ENCODE measurements at places on chromosomes 4 and X.

- DNase-seq: no peak
Observed at GRCh38 chr4:154577324-154577723, 13.2 kb downstream of the FGA start.

- DNase-seq: no peak
Observed at GRCh38 chr4:142443469-142443868, 402.6 kb downstream of the INPP4B start.

DNA sequence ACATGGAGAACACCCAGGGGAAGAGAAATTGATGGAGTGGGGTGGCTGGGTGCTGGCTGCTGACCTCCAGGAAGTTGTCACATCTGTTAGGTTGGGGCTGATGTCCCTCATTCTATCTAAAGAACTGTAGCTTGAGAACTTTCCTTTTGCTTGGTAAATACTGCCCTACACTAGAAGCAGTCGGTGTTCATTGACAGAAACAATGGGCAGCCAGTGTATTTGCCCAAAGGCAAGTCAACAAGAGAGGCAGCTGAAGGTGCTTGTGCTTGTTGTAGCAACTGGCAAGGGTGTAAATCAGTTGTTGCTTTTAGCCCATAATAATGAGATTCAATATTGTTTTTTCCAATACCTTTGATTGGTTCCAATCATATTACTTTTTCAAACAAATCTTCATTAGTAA is 956 bp downstream of the TMEM154 start:
- DNase-seq: no peak

DNA sequence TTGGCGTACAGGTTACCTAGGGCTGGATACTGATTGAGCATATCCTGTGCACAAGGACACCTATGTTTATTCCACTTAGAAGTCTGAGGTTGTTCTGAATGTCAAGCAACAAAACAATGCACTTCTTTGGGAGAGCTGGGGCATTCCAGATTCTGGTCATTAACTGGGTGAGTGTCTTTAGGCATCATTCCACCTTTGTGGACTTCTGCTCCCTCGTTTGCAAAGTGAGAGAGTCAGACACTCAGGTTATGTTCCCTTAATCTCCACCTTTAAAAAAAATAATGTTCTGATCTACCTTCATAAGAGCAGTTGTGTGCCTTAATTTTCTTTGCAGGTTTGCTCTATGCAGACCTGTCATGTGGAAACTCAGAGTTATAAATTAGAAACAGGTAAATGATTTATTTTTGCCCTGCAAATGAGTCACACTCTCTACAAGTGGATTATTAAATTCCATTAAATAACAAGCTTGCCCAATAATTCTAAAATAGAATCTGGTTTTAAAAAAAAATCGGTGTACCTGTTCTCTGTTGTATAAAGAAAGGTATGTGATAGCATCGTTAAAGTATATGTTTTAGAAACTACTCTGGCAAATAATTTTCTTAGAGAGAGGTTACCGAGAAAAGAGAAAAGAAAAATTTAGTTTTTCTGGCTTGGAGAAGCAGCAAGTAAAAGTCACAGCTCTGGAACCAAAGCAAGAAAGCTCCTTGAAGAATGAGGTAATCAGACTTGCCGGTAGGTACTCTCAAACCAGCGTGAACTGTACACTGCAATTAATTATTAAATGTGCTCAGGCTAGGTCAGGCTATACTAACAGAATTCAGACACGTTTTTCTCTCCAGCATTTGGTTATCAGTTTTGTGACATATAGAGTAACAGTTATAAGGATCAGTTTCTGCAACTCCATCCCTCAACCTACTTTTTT is 93.2 kb downstream of the SORBS2 start:
- no peak for DNase-seq

- DNase-seq: no peak
Observed at GRCh38 chr4:20096911-20097310, 154.8 kb upstream of the SLIT2 start.

DNA sequence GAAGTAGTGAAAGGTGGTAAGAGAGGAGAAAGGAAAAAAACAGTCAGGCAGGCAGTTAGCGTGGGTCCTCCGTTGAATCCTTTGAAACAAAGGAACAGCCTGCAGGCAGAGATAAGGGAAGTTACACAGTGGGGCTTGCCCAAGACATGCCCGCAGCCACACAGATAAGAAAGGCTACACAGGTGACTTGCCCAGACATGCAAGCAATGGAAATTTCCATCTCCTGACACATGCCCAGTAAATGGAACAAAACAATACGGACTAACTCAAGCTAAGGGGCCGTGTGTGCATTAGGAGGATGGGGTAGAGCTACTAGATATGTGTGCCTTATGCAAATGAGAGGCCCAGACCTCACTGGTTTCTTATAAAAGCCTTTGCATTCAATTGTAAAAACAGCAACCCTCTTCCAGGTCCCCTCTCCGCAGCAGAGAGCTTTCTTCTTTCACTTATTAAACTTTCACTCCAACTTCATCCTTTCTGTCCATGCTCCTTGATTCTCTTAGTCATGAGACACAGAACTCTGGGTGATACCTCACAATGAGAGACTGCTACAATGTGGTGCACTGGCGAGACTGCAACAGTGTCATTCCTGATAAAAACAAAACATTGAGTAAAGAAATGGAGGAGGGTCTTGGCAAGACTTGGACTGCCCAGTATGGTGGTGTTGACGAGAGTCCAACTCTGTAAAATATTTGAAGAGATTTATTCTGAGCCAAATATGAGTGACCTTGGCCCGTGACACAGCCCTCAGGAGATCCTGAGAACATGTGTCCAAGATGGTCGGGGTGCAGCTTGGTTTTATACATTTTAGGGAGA is 997.4 kb upstream of the PRKX start:
- DNase-seq: no peak

DNA sequence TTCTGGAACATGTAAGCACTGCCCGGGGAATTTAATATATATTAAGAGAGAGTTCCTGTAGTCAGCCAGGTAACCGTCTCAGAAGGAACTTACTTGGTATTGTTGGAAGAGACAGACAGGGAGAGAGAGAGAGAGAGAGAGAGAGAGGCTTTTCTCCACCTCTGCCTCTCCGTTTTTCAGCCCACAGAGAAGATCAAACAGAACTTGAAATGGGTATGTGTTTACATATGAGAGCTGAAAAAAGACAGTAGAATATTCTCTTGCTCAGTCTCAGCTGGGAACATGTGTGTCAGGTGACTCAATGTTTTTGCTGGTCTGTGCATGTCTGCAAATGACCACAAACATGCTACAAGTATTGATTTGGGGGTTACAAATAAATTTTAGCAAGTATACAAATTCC is 81.9 kb downstream of the MAGED1 start:
- DNase-seq: no peak

GRCh38 chrX:154471839-154472684 is 7.0 kb downstream of the LAGE3 start:
- DNase-seq: no peak

DNA sequence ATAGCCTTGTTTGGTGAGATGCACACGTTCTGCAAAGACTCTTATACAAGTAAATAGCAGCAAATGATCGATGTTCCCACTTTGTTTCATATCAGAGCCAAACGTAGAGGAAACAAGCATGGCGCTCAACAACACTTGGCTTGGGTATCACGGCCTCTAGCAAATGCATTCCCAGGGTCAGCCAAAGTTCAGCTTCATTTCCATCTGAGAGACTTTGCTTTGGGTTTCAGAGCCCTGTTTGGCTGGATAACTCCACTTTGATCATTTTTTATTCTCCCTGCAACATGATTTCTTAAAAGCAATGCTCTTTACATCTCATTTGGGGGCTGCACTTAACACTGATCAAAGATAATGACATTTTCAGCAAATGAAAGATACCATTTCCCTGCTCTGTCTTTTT is 199.2 kb upstream of the FAM9B start:
- no peak for DNase-seq

- DNase-seq: no peak
Observed at GRCh38 chr4:134740290-134740689, 538.7 kb upstream of the PABPC4L start.

DNA sequence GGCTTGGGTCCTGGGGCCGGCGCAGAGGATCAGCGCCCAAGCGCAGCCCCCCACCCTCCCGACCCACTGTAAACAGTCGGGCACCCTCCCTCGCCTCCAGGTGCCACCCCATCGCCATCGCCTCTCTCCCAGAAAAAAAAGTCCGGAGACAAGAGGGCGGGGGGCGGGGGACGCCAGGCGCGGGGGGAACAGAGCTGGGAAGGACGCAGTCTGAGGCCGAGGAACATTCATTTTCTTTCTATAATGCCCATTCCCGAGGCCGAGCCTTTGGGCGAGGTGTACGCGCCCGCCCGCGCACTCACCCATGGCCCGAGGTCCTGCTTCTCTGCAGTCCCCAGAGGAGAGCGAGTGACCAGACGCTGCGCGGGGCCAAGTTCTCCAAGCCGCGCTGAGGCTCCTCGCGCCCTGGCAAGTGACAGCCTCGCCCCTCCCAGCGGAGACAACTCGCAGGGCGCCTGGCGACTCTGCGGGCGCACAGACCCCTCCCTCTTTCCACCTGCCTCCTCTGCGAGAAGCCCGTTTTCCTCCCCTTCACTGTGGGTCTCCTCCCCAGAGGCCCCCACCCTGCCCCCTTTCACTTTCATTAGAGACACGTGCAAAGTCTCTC is 63.5 kb upstream of the WDR17 start:
- DNase-seq: no peak

DNA sequence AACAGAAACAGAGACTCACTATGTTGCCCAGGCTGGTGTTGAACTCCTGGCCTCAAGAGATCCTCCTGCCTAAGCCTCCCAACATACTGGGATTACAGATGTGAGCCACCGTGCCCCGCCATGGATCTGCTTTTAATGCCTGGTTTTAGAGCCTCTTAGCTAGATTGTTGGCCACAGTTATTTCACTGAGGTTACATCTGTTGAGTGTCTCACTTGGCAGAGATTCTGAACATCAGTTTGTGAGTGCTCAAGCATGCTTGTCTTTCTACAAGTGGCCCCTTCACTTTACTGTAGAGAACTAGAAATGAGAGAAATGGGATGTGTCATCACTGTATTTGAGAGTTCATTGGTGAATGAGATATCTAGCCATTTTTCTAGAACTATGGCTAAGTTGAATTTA is 218.5 kb downstream of the APBB2 start:
- DNase-seq: no peak

DNA sequence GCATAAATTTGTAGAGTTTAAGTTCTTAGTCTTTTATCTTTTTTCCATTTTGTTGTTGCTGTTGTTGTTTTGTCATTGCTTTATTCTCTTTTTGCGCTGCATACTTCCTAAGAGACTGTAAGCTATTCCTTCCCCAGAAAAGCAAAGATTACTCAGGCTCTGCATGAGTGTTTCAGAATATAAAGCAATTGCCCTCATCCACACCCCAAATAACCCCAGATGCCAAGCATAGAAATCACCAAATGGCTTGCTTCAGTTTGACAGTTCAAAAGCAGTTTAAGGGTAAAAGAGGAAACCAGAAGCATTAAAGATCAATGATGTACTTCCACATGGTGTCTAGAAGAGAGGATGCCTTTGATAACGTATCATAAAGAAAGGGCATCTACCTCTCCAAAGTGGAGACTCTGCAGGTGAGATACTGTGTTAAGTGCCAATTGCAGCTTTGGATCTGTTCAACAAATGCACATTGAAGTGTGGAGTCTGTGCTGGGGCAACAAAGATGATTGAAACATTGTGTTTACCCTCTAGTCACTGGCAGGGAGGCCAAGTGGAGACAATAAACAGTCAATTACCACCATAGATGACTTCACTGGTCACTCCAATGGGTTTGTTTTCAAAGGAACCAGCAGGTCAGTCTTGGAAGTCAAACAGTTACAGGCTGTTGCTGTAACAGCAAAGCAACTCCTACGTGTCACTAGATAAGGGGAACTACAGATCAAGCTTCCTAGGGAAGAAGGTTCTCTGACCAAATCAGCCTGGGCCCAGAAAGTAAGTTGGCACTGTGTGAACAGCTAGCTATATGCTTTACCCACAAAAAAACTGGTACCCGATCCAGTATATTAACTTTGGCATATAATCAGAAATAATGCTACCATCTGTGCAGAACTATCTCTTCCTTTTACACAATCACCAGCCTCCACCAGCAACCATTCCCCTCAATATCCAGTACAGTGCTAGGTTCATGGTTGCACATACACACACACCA is 40.6 kb upstream of the IL21 start:
- DNase-seq: no peak

DNA sequence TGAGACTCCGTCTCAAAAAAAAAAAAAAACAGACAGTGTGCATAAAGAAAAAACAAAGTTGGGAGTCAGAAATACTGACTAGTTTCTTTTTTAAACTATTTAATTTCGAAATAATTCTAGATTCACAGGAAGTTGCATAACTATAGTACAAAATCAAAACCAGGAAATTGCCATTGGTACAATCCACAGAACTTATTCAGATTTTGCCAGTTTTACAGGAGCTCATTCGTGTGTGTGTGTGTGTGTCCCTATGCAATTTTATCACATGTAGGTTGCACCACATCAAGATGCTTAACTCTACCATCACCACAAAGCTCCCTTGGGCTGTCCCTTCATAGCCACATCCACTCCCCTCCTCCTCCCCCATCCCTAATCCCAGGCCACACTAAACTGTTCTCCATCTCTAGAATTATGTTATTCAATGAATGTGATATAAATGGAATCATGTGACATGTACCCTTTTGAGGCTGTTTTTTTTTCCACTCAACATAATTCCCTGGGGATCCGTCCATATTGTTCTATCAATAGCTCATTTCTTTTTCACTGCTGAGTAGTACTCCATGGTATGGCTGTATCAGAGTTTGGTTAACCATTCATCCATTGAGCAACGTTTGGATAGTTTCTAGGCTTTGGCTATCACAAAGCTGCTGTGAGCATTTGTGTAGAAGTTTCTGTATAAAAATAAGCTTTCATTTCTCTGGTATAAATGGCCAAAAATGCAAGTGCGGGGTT is 16.3 kb upstream of the DDX3X start:
- DNase-seq: no peak

DNA sequence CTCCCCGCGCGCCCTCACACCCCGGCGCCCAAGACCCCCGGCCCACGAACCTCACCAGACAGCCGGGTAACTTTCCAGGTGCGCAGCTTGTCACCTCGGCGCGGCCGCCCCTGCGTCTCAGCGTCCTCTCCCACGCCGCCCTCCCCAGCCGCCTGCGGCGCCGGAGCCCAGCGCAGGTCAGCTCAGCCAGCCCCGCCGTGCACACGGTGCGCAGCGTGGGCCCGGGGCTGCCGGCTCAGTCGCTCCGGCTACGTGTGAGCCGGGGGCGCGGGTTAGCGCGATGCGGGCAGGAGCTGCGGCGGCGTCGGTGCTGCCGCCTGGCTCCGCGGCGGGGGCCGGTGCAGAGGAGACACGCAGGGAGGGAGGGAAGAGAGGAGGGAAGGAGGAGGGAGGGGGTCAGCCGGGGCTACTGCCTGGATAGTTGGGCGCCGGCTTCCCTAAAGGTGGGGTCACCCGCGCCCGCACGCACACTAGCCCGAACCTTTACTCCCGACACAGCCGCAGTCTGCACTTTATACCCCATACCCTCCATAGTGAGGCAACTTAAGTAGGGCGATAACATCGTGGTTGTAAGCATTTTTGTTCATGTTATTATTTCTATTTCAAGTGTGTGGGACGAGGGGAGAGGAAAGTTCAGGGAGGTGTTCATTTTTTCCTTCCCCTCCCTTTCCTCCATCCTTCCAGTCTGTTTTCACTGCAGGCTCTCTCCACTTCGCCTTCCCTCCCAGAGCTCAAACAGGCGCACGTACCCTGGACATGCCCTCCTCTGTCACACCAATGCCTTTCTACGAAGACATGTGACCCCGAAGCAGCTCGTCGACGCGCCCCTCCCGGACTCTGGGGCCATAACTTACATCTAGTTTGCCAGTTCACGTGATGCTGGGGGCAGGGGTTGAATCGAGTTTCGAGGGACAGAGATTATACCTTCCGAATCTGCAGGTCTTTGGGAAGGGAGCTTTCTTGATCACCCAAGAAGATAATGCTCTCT is at the start of gene PRKG2:
PRKG2 (minus strand) TSS at position 342 of the 988 bp plus-strand sequence. CDS start 10,175 bp downstream, outside the sequence.
- no peak for DNase-seq
